Retina (tissue), 1 donor: ENCODE measurements at places on chromosomes 7 and 10.

DNA sequence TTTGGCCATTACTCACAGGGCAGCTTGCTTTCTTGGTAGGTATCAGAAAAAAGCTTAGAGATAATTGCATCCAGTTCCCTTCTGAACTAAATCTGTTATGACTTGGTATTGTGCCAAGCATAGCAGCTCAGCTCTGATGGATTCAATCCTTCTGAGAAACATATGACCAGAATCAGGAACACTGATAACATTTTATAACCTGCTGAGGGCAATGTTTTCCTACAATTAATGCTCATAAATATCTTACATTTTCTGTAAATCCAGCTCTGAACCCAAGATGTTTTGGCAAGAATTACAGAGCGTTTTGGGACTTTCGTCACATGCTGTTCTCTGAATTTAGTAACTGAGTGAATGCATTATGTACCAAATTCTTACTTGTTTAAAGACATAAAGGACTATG is 167.8 kb downstream of the KIF20B start:
- no peak for DNase-seq

- DNase-seq = no peak
These were observed 23.1 kb upstream of the DDIT4 start for GRCh38 chr10:72250666-72251065.

GRCh38 chr7:2126621-2127020 is 106.1 kb downstream of the MAD1L1 start:
- DNase-seq = no peak

- DNase-seq = no peak
These were observed 88.9 kb upstream of the KLF6 start for GRCh38 chr10:3873728-3874461.

DNA sequence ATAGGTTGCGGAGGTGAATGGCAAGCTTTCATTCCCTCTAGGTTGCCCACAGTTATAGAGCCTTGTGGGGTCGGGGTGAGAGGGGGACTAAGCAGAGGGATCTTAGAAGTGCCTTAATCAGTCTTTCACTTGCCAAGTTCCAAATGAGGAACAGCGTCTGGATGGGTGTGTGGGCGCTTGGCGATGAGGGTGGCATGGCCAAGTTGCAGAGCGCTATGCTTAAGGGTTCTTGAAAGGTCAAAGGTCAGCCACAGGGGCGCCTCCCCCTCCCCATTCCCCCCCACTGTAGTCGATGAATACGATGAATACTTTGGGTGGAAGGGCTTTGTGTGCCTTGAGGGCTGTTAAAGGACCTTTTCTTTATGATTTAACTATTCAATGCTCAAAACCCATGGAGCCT is 185.0 kb downstream of the TCF7L2 start:
- DNase-seq = no peak

DNA sequence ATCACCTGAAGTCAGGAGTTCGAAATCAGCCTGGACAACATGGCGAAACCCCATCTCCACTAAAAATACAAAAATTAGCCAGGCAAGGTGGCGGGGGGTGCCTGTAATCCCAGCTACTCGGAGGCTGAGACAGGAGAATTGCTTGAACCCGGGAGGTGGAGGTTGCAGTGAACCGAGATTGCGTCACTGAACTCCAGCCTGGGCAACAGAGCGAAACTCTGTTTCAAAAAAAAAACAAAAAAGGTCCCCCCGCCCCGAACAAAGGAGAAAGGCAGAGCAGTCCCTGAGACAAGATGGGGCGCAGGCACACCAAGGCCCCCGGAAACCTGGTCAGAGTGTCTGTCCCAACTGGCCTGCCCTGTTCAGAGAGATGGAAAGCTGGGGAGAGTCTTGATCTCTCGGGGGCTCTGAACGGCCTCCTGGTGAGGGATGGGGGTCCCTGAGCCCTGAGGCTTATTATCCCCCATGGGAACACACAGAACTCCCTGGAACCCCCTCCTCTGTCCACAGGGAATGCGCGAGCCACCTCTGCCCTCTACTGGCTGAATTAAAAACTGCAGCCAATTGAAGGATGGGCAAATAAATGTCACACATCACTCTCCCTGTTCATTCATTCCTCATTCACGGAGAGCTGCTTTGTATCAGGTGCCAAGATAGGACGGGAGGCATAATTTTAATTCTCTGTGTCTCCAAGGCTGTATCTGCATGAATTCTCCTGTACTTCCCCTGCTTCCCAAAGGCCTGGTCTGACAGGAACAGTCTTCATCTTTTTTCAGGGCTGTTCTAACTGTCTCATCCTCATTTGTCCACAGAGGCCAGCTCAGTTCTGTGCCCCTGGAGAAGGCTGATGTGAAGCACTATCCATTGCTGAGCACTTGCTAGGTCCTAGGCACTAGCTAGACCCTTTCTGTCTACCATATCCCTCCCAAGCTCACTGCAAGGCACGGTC is 28.9 kb downstream of the MAT1A start:
- peak; percentile 62 for DNase-seq
